GM23248 (cell line): ENCODE measurements at places on chromosomes 4 and X. TPM values are rescaled to one million over a fixed set of nuclear protein-coding genes. Genes with fewer than 3 reads are reported as not detected.

GRCh38 chr4:7087036-7087435, 19.2 kb upstream of the GRPEL1 start:
- no peaks in the 10 kb centered on the region for H3K4me1 ChIP-seq
- H3K36me3 ChIP-seq, result no peaks in the 10 kb centered on the region
- peaks cover 52% of the 10 kb centered on the region for H3K27me3 ChIP-seq
- H3K27ac ChIP-seq, result no peak overlapping the region

Gene SCFD2
- total RNA-seq, result 33.2 and 36.3 TPM in 2 replicates

Gene HSFX3
- not detected in 2 replicates for total RNA-seq

Gene SLC4A4
- 8.1 and 11.5 TPM in 2 replicates for total RNA-seq

Gene TSPAN5
- 61.9 and 69.6 TPM in 2 replicates for total RNA-seq

GRCh38 chr4:52014903-52015302, 5.3 kb downstream of the LRRC66 start:
- peaks cover 4% of the 10 kb centered on the region; the same call in 1 of the 2 replicates for H3K4me1 ChIP-seq
- DNase-seq, result no peak
- no peaks in the 10 kb centered on the region for H3K36me3 ChIP-seq
- no peak overlapping the region for H3K4me3 ChIP-seq

DNA sequence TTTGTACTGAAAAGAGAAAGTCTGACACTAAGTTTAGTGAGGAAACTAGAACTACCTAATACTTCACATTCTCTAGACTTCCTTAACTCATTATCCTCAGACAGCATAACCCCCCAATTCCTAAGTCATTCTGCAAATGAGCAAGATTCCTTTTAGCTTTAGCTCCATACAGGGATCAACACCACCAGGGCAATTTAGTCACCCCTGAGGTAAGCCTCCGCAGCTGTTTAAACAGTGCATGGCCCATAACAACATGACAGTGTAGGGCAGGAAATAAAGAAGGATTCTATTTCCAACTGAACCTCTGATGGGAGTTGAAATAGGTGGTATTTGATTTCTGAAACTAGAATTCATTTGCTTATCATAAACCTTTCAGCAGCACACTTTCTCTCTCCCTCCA, 112.8 kb upstream of the DKK2 start:
- no peak overlapping the region for H3K27ac ChIP-seq
- no peak overlapping the region for H3K4me3 ChIP-seq
- no peaks in the 10 kb centered on the region for H3K36me3 ChIP-seq
- no peak for DNase-seq
- H3K27me3 ChIP-seq, result no peaks in the 10 kb centered on the region

Gene ZIC3
- not detected in 2 replicates for total RNA-seq

Gene SOX3
- total RNA-seq, result not detected in 2 replicates

DNA sequence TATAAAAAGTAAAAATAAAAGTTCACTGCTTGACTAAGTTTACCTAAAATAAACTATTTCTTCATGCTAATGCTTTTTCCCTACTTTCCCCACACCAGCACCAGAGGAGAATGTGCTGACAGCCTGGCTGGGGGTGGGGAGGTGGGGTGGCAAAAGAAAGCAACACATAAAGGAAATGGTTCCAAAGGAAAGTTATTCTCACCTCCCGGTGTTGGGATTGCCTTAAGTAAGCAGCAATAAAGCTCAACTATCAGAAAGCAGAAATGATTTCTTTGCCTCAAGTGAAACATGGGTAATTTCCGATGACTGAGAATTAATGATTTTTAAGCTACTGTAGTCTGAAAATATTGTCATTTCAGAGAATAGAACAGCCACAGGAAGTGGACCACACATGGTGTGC, 84.5 kb upstream of the DKK2 start:
- H3K27ac ChIP-seq, result no peak overlapping the region
- DNase-seq, result peak; percentile 5
- no peaks in the 10 kb centered on the region for H3K36me3 ChIP-seq
- peaks cover 13% of the 10 kb centered on the region; the same call in 1 of the 2 replicates for H3K4me1 ChIP-seq

- H3K4me1 ChIP-seq, result no peaks in the 10 kb centered on the region
- H3K36me3 ChIP-seq, result peaks cover 47% of the 10 kb centered on the region
- DNase-seq, result peak; percentile 27
- H3K27me3 ChIP-seq, result no peaks in the 10 kb centered on the region
- no peak overlapping the region for H3K4me3 ChIP-seq
Measured at GRCh38 chr4:39883646-39884045, 94.1 kb downstream of the PDS5A start.

DNA sequence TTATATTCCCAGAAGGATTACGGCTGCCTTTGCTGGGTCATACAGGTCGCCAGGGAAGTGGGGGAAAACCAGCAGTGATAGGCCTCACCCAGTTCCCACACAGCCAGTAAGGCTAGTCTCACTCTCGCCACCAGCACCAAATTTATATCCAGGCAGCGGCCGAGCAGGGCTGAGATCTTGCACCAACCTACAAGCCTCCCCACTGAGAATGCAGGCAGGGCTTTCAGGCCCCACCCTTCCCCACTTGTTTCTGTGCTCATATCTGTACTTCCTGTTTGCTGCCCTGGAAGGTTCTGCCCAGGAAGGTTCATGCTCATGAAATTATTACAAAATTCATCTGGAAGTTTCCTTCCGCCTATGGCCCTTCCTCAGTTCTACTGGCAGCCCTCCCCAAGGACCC, 179.7 kb downstream of the STIM2 start:
- DNase-seq, result no peak
- H3K27ac ChIP-seq, result no peak overlapping the region

- DNase-seq, result no peak
- no peak overlapping the region for H3K4me3 ChIP-seq
Measured at GRCh38 chr4:149993030-149993429, 85.2 kb upstream of the DCLK2 start.

Gene BTC
- total RNA-seq, result not detected in 2 replicates

GRCh38 chr4:164997324-164997723, 19.9 kb upstream of the TRIM61 start:
- H3K4me3 ChIP-seq, result no peak overlapping the region
- H3K4me1 ChIP-seq, result no peaks in the 10 kb centered on the region
- no peaks in the 10 kb centered on the region; the same call in 1 of the 2 replicates for H3K27me3 ChIP-seq
- H3K27ac ChIP-seq, result no peak overlapping the region
- DNase-seq, result peak; percentile 66
- H3K36me3 ChIP-seq, result no peaks in the 10 kb centered on the region

GRCh38 chrX:30920271-30920670, 31.2 kb upstream of the TAB3 start:
- H3K27ac ChIP-seq, result no peak overlapping the region
- no peaks in the 10 kb centered on the region for H3K27me3 ChIP-seq
- H3K36me3 ChIP-seq, result no peaks in the 10 kb centered on the region
- no peak for DNase-seq
- H3K4me3 ChIP-seq, result no peak overlapping the region

Gene TMEM192
- total RNA-seq, result 6.4 and 13.7 TPM in 2 replicates

Gene KLHL13
- 0.43 TPM in 1 of 2 replicates, not detected in the other for total RNA-seq

- H3K4me1 ChIP-seq, result 0 out of 2 replicates have a peak, but pooled peaks cover 3% of the 10 kb centered on the region
- no peaks in the 10 kb centered on the region for H3K27me3 ChIP-seq
- no peak overlapping the region for H3K27ac ChIP-seq
- H3K4me3 ChIP-seq, result no peak overlapping the region
- DNase-seq, result no peak
- H3K36me3 ChIP-seq, result no peaks in the 10 kb centered on the region; the same call in 1 of the 2 replicates
Measured at GRCh38 chrX:46648660-46649059, 75.1 kb downstream of the CHST7 start.

- no peak for DNase-seq
- H3K27me3 ChIP-seq, result no peaks in the 10 kb centered on the region
- peaks cover 59% of the 10 kb centered on the region for H3K4me1 ChIP-seq
- no peak overlapping the region for H3K4me3 ChIP-seq
Measured at GRCh38 chr4:169233691-169234090, 37.1 kb downstream of the SH3RF1 start.

DNA sequence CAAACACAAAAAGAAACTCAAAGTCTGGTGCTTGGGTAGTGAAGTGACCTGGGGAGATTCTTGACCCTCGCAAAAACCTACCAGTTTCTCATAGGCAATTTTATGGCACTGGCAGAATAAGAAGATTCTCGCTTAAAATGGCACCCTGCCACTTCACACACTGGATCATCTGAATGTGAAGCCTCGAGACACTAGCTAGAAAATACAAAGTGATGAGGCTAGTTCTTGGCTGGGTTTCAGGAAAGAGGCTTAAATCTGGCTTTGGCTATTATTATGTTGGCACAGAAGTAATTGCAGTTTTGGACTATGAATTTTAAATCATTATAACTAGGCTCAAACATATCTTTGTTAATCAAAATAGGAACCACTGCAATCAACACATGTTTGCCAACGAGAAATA, 634.7 kb upstream of the BOD1L1 start:
- no peaks in the 10 kb centered on the region for H3K36me3 ChIP-seq
- H3K27me3 ChIP-seq, result peaks cover 21% of the 10 kb centered on the region; the same call in 1 of the 2 replicates
- DNase-seq, result no peak
- no peaks in the 10 kb centered on the region for H3K4me1 ChIP-seq
- H3K4me3 ChIP-seq, result no peak overlapping the region

DNA sequence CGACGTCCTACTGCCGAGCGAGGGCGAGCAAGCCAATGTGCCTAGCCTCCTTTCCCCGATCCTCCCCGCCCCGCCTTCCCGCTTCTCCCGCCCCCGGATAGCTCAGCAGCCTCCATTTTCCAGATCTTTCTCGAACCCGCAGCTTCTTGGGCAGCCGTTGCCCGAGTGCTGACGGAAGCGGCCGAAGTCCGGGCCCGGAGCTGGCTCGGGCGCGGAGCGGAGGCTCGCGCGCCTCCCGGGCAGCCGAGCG, 172 bp upstream of the HSPA4L start:
- DNase-seq, result peak; percentile 95
- no peaks in the 10 kb centered on the region for H3K4me1 ChIP-seq
- H3K27me3 ChIP-seq, result no peaks in the 10 kb centered on the region
- peak overlapping the region; percentile 78 for H3K4me3 ChIP-seq

Gene VCX3A
- not detected in 2 replicates for total RNA-seq

Gene CENPI
- 9.6 and 11.8 TPM in 2 replicates for total RNA-seq

GRCh38 chr4:17719106-17719505, 62.3 kb downstream of the FAM184B start:
- DNase-seq, result no peak
- H3K36me3 ChIP-seq, result no peaks in the 10 kb centered on the region
- H3K27me3 ChIP-seq, result no peaks in the 10 kb centered on the region; the same call in 1 of the 2 replicates
- H3K27ac ChIP-seq, result no peak overlapping the region

DNA sequence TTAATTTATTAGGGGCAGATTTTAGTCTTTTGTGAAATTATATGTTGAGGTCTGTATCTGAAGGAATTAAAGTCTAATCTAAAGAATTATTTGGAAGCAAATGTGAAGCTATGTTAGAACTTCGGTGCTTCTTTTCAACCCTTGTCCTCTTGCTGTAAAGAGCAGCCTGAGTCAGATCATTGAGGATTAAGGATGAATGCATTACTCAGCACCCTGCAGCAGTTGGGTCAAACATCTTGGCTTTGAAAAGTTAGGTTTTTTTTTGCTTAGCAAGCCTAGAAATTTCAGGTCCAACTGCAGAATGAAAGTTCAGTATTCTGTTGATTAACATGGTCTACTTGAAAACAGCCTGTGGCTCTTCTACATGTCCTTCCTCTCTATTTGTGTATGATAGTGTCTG, 57.6 kb downstream of the SLC4A4 start:
- no peak overlapping the region for H3K4me3 ChIP-seq
- peaks cover 12% of the 10 kb centered on the region for H3K4me1 ChIP-seq
- H3K27ac ChIP-seq, result no peak overlapping the region
- no peaks in the 10 kb centered on the region for H3K36me3 ChIP-seq
- H3K27me3 ChIP-seq, result no peaks in the 10 kb centered on the region

DNA sequence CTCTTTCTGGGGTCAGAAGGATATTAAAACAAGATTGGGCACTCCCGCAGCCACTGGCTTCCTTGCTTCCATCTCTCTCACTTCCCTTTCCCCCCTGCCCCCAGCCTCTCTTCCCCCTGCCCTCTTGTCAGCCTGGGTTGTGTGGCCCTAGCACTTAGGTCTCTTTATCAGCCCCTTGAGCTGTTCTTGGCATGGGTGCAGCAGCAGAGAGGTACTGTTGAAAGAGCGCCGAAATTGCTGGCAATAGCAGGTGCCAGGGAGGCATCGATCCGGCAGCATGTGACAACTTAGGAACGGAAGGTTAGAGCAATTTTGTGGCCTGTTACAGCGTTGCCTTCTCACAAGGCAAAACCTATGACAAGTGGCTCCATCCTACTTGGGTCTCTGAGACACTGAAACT, 333.1 kb upstream of the IGFBP7 start:
- H3K27ac ChIP-seq, result no peak overlapping the region
- no peaks in the 10 kb centered on the region for H3K36me3 ChIP-seq

DNA sequence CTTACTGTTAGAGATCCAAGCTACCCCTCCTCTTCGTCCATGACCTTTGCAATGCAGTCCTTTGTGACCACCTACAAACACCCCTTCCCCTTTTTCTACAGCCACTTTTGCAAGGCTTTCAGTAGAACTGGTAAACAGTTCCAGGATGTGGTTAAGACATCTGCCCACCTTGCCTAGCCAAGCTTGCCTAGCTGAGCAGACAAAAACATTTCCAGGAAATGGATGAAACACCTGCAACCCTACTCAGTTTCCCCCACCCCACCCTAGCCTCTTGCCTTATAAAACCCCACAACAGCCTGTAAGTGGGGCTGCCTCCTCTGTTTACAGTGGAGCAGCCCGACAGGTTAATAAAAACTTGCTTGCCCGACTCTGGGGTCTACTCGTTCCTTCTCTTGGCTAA, 133.8 kb downstream of the ZC4H2 start:
- DNase-seq, result no peak
- no peak overlapping the region for H3K4me3 ChIP-seq
- H3K36me3 ChIP-seq, result no peaks in the 10 kb centered on the region
- H3K27ac ChIP-seq, result no peak overlapping the region
- H3K27me3 ChIP-seq, result no peaks in the 10 kb centered on the region

Gene SYP
- total RNA-seq, result 0.54 TPM in 1 of 2 replicates, not detected in the other

GRCh38 chr4:70709611-70710205, 12.1 kb upstream of the RUFY3 start:
- H3K27ac ChIP-seq, result no peak overlapping the region
- no peaks in the 10 kb centered on the region for H3K27me3 ChIP-seq
- H3K36me3 ChIP-seq, result no peaks in the 10 kb centered on the region
- peaks cover 16% of the 10 kb centered on the region for H3K4me1 ChIP-seq

DNA sequence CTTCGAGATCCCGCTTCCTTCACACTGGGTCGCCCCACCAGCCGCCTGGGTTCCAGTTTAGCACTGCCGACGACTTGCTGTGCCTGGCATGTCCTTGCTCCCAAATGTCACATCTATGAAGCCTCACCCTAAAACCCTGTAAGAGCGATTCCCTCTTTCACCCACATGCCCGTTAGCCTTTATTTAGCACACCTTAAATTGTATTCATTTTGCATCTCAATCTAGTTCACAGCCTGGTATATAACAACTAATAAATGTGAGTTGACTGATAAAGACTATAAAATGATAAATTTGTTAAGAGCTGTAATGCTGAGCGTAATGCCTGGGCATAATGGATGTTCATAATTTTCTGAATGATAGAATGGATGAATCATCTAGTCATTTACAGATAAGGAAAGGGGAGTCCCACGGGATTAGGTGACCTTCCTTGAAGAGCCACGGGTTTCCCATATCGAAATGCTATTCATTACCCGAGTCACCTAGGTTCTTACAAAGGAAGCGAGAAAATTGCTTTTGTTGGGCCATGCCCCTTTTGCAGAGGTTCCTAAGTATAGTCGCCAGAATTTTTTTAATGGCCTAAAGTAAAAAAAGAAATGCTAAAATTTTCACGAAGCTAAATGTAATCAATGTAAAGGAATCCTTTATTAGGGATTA, 1.1 kb upstream of the AP1S2 start:
- H3K36me3 ChIP-seq, result no peaks in the 10 kb centered on the region
- H3K4me3 ChIP-seq, result peak overlapping the region; percentile 85
- H3K4me1 ChIP-seq, result no peaks in the 10 kb centered on the region
- H3K27me3 ChIP-seq, result no peaks in the 10 kb centered on the region
- peak overlapping the region; percentile 59 for H3K27ac ChIP-seq

Gene IGSF1
- not detected in 2 replicates for total RNA-seq

Gene SPANXN3
- total RNA-seq, result not detected in 2 replicates

- peak overlapping the region; percentile 30 for H3K27ac ChIP-seq
- no peaks in the 10 kb centered on the region for H3K27me3 ChIP-seq
- H3K4me3 ChIP-seq, result no peak overlapping the region
- H3K4me1 ChIP-seq, result peaks cover 43% of the 10 kb centered on the region
Measured at GRCh38 chr4:15695240-15695699, 7.6 kb upstream of the BST1 start.
